ENCODE measurements at places on chromosomes 1 and 21.

- DNase-seq, result no peak
Observed at GRCh38 chr1:31981972-31982371, 31.7 kb upstream of the KHDRBS1 start.

DNA sequence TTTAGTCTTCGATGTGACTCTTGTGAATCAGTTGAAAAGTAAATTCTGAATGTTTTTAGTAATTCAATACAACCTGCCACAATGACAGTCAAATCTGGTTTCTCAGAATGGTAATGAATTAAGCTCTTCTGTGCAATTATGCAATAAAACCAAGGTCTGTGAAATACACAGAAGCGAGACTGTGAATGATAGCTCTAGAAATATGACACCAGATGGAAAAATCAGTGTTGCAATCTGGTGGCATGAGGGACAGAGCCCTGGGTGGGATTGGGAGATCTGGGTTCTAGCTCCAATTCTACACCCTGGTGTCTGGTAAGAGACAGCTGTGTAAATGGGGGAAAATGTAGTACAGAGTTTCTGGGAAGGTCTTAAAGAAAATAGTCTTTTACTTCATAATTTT, 586.4 kb upstream of the ZRANB2 start:
- no peak for DNase-seq

- no peak for DNase-seq
Observed at GRCh38 chr1:192620071-192620635, 15.8 kb upstream of the RGS13 start.

GRCh38 chr21:32351428-32351827, 41.4 kb downstream of the URB1 start:
- DNase-seq, result no peak

GRCh38 chr1:110341872-110342331, 2.7 kb downstream of the RBM15 start:
- no peak for DNase-seq

DNA sequence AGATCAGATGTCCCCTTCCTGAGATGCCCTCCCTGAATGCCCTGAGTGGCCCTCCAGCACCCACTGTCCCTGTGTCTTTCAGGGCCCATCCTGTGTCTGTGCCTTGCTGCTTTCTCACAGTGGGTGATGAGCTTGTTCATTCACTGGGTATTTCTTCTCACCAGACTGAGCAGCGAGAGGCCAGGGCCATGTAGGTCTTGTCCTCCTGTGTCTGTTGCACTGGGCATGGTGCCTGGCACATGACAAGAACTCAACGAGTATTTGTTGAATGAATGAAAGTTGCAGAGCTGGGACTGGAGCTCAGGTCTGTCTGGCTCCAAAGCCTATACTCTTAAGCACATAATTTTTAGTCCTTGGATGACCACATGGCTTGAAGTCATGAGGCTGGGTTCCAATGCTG, 93.8 kb downstream of the PTPRU start:
- DNase-seq, result no peak

- no peak for DNase-seq
Observed at GRCh38 chr1:200096774-200097173, 69.3 kb downstream of the NR5A2 start.

DNA sequence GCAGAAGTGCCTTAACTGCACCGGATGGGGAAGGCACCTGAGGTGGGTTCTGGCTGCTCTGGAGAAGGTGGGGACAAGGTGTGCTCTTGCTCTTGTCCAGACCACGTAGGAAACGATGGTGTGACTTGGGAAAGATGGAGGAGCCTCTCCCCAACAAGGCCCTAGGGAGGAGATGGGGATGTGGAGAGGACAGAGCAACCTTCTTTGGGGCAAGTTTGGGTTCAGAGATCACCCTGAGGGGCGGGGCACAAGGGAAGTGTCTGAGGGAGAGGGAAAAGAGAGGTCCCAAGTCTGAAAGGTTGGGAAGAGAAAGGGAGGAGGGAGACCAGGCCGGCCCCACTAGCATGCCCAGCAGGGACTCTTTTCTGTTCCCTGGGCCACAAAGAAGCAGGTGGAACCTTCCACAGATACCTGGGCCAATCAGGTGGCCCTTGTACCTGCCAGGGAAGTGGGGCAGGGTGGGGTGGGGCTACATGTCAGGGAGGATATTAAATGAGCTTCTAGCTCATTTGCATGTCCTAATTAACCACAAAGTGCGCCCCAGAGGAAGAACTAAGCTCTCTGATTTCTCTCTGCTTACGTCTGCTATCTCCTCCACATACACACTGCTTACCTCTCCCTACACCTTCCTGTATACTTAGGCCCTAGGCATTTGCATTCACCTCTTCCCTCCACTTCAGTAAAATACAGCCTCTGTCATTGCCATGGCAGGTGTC, 15.9 kb downstream of the INKA2 start:
- DNase-seq, result no peak

- DNase-seq, result no peak
Observed at GRCh38 chr1:44220001-44220751, 6.9 kb downstream of the DMAP1 start.

DNA sequence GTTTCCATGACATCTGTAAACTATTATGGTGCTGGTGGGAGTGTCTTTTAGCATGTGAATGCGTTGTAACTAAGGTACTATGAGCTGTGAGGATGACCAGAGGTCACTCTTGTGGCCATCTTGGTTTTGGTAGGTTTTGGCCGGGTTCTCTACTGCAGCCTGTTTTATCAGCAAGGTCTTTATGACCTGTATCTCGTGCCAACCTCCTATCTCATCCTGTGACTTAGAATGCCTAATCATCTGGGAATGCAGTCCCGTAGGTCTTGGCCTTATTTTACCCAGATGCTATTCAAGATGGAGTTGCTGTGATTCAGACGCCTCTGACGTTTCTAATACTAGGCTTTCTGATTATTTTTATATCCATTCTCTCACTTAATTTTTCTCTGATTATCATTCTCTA, 9.4 kb downstream of the NCAM2 start:
- no peak for DNase-seq

DNA sequence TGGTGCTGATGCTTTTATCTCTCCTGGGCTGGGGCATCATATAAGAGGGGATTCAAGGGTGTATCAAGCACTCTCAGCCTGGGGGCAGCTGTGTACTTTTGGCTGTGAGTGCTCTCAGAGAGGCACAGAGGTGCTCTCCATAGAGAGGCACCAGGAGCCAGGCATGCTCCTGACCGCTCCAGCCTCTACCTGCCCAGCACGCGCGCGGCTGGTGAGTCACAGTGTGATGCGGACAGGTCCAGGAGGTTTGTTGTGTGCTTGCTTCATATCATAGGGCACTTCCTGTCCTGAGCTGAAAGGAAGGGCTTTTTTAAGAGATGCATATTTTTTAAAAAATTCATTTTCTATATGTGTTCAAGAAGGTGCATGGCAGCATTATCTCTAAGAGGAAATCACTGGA, 93.6 kb upstream of the BCAR3 start:
- DNase-seq, result no peak

DNA sequence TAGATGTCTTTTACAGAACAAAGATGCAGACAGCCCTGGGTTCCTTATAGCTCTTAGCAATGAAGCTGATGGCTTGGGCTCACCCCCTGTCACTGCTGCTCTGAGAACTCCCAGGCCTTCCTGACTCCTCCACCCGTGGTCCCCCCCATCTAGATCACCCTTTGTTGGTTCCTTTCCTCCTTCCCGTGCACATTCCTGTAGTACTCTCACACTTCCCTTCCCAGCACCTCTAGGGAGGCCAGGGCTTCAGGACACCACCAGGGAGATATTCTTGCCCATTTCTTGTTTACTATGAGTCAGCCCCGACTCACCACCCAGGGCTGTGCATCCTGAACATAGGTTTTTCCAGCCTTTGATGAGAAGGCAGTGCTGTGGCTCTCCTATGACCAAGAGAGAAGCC, 14.4 kb upstream of the NOS1AP start:
- no peak for DNase-seq

GRCh38 chr1:98289311-98289710, 368.5 kb upstream of the DPYD start:
- DNase-seq, result no peak

DNA sequence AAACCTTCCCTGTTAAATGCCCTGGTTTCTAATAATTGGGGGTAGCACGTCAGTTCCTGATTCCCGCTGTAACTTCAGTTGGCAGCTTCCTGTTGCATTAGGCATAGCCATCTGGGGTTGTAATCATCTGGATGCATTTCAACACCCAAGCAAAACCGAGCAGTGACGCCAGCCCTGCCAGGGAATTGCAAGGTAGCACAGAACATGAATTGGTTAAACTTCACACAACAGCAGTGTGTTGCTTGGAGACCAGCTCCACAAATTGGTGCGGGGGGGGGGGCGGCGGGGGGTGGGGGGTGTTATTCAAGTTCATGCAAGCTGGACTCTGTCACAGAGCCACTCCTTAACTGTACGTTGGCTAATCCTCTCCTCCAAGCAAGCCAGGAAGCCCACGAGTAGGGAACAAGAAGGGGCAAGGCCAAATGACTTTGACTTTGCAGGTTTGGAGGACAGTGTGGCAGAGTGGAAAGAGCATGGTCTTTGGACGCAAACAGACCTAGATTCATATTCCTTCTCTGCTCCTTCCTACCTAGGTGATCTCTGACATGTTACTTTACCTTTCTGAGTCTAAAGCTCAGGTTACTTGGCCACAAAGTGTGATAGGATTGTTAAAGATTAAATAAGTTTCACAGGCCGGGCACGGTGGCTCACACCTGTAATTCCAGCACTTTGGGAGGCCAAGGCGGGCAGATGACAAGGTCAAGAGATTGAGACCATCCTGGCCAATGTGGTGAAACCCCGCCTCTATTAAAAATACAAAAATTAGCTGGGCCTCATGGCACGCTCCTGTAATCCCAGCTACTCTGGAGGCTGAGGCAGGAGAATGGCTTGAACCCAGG, 4.7 kb downstream of the LAX1 start:
- no peak for DNase-seq

- no peak for DNase-seq
Observed at GRCh38 chr1:61207416-61207815, 125.1 kb downstream of the NFIA start.

- no peak for DNase-seq
Observed at GRCh38 chr21:14901482-14901958, 163.3 kb downstream of the NRIP1 start.

GRCh38 chr1:211479624-211480023, 12.3 kb downstream of the RD3 start:
- no peak for DNase-seq

GRCh38 chr1:56758794-56759193, 60.4 kb downstream of the FYB2 start:
- no peak for DNase-seq
